Activated CD4-positive, alpha-beta T cell treated with anti-CD3 and anti-CD28 coated beads, Interleukin-2, amount 10 ng/mL, durations not matched to agents 7 days and 5 days (primary cell): ENCODE measurements at places on chromosomes 12 and 14.

- DNase-seq = no peak
These were observed 238.0 kb downstream of the BCL11B start for GRCh38 chr14:99033951-99034350.

DNA sequence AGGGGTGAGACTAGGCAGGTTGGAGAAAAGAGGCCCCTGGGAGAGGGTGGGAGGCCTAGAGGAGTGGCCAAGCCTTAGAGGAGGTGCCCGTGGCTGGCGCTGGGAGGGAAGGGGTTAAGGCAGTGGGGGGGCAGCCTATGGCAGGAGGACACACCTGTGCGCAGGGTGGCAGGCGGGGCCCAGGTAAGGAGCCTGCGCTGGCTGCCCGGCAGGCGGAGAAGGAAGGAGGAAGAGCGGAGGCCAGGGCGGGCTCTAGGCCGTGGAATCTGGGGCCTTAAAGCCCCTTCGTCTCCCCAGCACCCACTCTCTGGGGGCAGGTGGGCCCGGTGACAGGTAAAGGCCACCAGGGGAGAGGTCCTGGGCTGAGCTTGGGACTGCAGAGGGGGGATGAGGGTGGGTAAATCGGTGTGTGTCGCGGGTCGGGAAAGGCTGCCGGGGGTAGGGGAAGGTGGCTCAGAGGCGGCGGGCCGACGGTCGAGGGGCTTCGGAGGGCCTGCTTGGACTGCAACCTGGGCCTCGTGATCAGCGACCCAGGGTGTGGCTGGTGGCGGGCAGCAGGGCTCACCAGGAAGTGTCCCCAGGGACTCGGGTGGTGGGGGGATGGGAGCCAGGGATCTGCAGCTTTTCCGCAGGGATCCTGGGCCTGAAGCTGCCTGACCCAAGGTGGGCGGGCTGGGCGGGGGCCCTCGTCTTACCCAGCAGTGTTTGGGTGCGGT, 7.3 kb downstream of the PHB2 start:
- no peak for DNase-seq

DNA sequence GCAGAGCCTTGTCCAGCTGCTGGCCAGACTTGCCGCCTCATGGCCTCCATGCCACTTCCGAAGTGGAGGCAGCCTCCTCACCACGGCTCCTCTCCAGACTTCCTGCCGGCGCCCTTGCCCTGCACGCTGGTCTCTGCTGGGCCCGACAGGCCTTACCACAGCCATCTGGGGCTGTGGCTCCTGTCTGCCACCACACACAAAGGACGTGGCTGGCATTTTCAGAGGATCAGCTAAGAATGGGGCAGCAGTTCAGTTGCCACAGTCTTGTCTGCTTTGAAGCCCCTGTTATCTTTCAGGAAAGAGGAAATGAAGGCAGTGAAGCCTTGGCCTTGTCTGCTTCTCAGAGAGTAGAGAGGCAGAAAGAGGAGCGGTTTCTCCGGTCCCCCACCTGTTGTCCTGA, 178.0 kb upstream of the FKBP4 start:
- no peak for DNase-seq

DNA sequence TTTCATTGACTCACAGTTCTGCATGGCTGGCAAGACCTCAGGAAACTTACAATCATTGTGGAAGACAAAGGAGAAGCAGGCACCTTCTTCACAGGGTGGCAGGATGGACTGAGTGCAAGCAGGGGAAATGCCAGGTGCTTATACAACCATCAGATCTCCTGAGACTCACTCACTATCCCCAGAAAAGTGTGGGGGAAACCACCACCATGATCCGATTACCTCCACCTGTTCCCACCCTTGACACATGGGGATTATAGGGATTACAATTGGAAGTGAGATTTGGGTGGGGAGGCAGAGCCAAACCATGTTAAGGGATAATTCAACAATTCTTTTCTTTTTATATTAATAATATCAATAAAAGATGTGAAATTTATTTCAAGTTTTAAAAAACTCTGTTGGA, 34.1 kb downstream of the CNTN1 start:
- DNase-seq = no peak

- DNase-seq = no peak
These were observed 57.8 kb downstream of the LIN52 start for GRCh38 chr14:74142523-74142922.

- DNase-seq = no peak
These were observed 3.4 kb upstream of the ABCB9 start for GRCh38 chr12:122969676-122970075.

GRCh38 chr12:13534242-13534641, 337.7 kb downstream of the EMP1 start:
- DNase-seq = no peak

GRCh38 chr12:130606231-130606630, 109.9 kb downstream of the RIMBP2 start:
- DNase-seq = no peak

GRCh38 chr12:116429826-116430360, 129.3 kb upstream of the MAP1LC3B2 start:
- DNase-seq = no peak
